NCI-H510A treated with DMSO at 0.1 percent for 48 hours (cell line): ENCODE measurements at places on chromosomes 7 and 10.

DNA sequence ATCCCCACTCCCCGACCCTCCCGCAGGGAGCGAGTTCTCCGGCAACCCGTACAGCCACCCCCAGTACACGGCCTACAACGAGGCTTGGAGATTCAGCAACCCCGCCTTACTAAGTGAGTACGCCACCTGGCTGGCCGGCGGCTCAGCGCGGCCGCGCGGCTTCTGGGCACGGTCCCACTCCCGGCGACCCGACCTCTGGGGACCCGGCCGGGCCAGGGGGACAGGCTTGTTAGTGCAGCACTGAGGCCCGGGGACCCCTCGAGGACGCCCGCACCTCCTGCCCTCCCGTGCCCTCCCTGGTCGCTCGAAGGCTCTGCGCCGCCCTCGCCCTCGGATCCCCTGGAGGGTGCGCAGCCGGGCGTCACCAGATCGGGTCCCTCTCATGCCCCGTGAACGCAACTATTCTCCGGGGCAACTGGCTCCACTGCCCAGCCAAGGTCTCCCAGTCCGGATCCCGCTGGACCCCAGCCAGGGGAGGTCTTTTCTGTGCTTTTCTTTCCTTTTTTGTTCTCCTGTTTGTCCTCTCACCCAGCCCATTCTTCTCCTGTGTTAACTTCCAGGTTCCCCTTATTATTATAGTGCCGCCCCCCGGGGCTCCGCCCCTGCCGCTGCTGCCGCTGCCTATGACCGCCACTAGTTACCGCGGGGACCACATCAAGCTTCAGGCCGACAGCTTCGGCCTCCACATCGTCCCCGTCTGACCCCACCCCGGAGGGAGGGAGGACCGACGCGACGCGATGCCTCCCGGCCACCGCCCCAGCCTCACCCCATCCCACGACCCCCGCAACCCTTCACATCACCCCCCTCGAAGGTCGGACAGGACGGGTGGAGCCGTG, 81.8 kb downstream of the PAX2 start:
- DNase-seq, result no peak

DNA sequence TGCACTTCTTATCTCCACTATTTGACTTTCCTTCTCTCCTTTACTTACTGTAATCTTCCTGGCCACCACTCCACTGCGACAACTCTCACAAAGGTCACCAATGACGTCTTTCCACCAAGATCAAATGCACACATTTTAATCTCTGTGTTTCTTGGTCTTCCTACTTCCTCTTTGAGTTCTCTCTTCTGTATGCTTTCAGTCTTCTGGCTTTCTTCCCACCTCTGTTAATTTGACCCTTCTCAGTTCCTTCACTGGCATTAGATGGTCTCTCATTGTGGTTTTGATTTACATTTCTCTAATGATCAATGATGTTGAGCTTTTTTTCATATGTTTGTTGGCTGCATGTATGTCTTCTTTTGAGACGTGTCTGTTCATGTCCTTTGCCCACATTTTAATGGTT, 31.9 kb downstream of the FAM107B start:
- no peak for DNase-seq

DNA sequence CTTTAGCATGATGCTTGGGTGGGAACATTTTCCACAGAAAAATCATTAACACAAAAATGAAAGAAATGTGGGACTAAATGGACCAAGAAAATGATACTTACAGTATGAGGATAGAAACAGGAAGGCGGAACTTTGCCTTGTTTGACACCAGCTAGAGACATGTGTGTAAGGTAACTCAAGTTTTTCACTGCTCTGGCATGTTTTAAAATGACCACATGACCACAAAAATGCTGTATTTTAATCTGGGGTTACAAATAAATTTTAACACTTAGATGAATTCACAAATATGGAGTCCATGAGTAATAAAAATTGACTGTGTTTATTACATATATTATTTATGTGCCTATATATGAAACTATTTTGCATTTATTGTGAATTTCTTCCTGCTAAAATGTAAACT, 100.9 kb upstream of the PHYHIPL start:
- no peak for DNase-seq

- DNase-seq, result no peak
Measured at GRCh38 chr7:96605045-96605716, 104.5 kb downstream of the SEM1 start.

DNA sequence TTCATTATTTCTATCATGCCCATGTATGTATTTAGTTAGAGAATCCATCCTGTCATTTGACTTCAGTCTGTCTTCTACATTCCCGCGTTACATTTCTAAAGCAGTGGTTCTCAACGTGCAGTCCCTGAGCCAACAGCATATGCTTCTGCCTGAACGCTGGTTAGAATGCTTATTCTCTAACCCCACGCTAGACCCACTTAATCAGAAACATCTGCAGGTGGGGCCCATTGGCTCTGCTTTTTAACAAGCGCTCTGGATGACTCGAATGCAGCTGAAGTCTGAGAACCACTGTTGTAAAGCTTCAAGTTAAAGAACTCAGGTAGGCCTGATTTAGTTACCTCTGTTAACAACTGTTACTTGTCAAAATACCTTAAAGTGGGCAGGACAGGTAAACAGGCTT, 38.2 kb downstream of the NEUROD6 start:
- DNase-seq, result no peak

GRCh38 chr7:20484356-20484755, 131.1 kb upstream of the ABCB5 start:
- DNase-seq, result no peak

DNA sequence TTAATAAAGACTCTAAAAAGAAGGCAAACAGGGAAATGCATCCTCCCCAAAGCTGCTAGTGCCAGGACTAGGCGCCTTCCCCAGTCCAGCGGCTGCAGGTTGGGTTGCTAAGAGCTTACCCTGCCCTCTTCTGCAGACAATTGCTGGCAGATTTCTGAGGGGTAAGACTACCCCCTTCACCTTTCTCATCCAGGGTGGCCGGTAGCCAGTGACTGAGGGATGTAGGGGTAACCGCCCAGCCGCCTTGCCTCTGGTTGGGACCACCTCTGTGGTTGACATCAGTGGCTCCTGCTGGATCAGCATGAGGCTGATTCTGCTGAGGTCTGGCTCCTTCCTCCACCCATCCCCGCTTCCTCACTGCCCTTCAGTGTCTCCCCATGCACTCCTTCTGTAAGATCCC, 71.2 kb downstream of the ADCYAP1R1 start:
- DNase-seq, result no peak

DNA sequence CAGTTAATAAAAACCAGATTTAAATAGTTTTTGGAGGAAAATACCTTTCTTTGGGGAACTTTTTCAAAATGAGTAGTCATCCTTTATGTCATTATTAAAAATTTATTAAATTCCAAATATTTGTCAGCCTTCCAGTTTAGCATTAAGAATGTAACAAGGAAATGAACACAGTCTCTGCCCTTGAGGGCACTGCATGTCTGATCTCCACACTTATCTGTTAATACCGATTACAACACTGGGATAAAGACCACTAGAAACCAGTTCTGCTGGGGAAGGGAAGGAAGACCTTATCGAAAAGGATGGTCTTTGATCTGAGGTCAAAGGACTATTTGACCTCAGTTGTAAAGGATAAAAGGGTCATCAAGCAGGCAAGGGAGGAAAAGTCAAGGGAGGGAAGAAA, 320.0 kb downstream of the DOCK4 start:
- DNase-seq, result no peak
